AG04450 (cell line): ENCODE measurements at places on chromosomes 3 and 15.
A peak's percentile ranks its signal among the peaks of the same experiment; 100 is the strongest.

DNA sequence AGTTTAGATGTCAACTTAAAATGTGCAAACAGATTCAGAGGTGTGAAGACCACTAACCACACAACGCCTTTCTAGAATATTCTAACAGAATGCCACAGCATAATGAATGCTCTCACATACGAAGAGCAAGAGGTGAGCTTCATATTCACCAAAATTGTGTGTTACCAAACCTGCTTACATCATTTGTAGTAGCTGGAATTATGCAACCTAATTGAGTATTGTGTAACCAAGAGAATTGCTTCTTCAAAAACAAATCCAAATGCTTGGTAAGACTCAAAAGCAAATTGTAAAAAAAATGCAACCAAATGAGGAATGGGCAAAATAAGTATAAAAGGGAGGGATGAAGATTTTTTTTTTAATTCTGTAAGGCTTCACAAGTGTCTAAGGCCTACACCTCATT, 160.7 kb downstream of the TAFA4 start:
- DNase-seq, result no peak

GRCh38 chr15:101368086-101368780, 73.2 kb upstream of the SNRPA1 start:
- DNase-seq, result no peak

GRCh38 chr3:35322070-35322469, 317.3 kb upstream of the ARPP21 start:
- no peak for DNase-seq

DNA sequence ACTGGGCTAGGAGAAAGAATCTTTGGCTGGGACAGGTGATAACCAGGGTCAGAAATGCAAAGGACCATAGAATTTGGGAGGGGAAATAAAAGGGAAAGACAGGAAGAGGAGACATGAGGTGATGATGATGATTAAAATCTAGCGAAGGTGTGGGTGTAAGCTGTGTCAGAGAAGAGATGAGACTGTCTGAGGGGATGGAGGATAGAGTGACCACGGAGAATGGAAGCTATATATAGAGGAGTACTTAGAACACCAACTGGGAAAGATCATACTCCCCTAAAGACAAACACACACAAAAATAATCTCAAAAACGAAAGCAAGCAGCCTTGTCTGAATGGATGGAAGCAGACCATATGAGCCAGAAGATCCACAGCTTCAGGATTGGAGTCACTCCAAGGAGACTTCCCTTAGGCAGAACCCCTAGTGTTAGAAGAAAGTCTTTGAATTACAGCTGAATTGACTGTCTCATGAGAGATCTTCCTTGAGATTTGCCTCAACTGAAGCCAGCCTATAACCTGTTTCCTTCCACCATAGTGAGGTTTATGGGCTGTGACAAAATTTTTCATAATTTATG, 115.2 kb upstream of the DAZL start:
- no peak for DNase-seq

DNA sequence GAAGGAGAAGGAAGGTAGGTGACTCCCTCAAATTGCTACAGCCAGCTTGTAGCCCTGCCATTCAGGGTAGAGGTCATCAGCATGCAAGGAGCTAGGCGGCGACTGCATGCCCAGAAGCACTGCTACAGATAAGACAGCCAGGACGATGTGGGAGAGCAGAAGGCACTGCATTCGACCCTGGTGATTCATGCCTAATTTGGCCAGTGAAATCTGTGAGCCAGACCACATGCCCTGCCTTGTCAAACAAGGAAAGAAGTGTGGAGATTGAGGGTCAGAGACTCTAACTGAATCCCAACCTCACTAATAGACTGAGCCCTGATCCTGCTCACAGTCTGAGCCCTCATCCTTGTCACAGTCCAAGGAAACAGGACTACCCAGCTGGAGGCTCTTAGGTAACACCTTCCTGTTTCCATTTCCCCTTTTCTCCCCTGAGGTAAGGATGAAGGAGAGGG, 86.6 kb downstream of the LINGO1 start:
- peak; percentile 59 for DNase-seq

GRCh38 chr15:67809441-67809840, 15.9 kb upstream of the SKOR1 start:
- DNase-seq, result no peak

DNA sequence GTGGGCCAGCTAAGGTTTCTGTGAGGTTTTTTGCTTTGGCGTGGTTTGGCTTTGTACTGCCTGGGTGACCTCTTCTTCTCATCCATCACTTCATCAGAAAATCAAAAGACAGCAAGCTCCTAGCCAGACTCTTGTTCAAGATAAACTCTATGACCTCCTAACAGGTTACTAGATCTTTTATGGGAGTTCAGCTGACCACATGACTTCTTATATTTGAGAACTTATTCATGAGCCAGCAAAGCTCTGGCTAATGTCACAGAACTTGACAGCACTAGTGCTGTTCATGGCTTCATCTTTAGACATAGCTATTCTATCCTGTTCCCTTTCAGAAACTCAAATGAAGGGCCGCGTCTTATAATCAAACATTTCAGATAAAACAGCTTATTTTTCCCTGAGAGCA, 527.1 kb upstream of the GOLIM4 start:
- no peak for DNase-seq

GRCh38 chr3:14701676-14702075, 26.7 kb downstream of the C3orf20 start:
- no peak for DNase-seq

DNA sequence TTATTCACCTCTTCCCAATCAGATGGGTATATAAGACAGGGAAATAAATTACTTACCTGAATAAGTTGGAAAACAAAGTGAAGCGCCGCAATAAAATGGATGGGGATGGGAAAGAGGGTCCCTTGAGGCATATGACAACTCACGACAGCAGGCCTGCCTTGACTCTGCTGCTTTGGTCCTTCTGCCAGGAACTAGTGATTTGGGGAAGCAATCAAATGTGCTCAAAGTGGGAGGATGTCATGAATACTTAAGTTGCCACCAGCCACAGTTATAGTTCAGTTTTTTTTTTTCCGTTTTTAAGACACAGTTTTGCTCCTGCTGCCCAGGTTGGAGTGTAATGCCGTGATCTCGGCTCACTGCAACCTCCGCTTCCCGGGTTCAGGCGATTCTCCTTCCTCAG, 4.6 kb downstream of the PARL start:
- no peak for DNase-seq

DNA sequence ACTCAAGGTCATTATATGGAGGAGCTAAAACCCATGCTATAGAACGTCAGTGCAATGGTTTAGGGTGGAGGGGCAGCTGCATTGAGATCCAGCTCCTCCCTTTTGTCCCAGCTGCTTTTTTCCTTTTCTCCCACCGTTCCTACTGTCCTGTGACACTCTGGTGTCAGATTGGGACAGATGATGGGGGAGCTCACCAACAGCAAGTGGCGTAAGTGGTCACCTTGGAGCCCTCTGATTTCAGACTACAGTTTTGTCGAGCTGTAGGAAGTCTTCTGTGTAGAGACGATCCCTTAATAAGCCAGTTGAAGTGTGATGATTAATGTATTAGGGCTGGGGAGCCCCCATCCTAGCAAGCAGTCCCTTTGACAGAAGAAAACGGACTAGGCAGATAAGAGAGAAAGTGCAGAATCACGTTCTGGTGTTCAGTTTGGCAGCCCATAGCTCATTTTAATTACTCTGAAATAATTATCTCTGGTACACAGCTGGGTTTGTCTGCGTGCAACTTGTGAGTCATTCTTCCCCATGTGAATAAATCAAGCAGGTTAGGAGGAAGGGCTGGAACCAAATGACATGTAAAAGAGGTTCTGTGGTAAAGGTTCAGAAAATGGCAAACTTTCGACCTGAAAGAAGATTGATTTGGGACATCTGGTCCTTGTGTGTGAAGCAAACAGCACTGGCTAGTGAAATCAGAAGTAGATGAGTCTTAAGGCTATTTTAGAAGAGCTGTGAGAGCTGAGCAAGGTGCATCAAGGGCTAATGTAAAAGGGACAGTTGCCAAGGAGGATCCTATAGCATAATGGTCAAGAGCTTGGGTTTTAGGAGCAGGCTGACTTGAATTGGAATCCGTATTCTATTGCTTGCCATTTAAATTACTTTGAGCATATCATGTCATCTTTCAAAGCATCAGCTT, 241.4 kb downstream of the EDEM1 start:
- DNase-seq, result no peak

- no peak for DNase-seq
Observed at GRCh38 chr3:172591876-172592771, 68.9 kb upstream of the TNFSF10 start.

DNA sequence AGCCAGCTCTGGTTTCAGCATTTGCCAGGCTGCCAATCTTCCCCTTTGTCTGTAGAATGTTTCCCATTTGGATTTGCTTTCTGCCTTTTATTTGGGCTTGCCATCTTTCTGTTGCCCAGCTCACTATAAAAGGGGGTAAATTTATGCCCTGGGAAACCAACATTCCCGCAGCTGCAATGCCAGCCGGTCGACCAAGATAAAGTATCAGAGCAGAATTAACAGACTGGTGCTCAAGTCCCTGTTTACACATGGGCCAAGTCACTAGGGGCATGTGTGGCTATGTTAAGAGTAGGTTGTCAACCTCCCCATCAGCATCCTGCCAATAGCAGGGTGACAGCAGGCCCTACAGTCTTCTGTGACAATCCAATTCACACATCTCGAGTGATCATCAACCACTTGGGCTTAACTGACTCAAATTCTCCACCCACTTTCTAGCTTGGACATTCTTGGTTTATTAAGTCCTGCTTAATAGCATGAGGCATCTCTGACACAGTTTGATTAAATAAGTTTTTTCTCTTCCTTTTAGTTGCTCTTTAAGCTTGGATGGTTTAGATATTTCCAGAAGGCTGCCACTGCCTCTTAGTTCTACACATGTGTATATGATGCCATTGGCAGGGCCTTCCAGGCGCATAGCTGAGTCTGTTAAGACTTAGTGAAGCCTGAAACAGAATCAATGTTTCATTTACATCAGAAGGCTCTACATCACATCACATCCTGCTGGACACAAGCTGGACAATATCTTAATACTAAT, 24.1 kb upstream of the VEPH1 start:
- DNase-seq, result no peak

DNA sequence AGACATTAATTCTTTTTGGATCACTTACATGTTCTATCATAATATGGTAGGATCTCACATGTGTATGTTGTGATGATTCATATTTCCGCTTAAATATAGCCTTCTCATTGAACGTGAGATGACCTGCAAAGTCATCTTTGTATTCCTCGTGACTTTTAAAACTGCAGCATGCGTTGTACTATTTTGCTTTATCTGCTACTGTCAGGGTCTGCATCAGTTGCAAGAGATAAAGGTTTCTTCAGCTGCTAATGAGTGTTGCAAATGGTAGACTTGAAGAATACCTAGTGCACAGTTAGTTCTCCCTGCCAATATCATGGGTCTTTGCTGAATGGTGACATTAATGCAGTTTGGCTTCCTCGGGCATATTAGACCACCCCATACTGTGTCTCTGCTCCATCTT, 31.8 kb downstream of the REC114 start:
- no peak for DNase-seq

GRCh38 chr15:30933293-30933692, 29.6 kb downstream of the FAN1 start:
- DNase-seq, result no peak
